CD4-positive, alpha-beta T cell treated with Interleukin-2 at 100 ng/mL for 4 hours (primary cell): ENCODE measurements at places on chromosomes 12 and 14.
A peak's percentile ranks its signal among the peaks of the same experiment; 100 is the strongest.

GRCh38 chr14:96567289-96567899 lies 65.2 kb downstream of the PAPOLA start:
- DNase-seq: peak; percentile 31

DNA sequence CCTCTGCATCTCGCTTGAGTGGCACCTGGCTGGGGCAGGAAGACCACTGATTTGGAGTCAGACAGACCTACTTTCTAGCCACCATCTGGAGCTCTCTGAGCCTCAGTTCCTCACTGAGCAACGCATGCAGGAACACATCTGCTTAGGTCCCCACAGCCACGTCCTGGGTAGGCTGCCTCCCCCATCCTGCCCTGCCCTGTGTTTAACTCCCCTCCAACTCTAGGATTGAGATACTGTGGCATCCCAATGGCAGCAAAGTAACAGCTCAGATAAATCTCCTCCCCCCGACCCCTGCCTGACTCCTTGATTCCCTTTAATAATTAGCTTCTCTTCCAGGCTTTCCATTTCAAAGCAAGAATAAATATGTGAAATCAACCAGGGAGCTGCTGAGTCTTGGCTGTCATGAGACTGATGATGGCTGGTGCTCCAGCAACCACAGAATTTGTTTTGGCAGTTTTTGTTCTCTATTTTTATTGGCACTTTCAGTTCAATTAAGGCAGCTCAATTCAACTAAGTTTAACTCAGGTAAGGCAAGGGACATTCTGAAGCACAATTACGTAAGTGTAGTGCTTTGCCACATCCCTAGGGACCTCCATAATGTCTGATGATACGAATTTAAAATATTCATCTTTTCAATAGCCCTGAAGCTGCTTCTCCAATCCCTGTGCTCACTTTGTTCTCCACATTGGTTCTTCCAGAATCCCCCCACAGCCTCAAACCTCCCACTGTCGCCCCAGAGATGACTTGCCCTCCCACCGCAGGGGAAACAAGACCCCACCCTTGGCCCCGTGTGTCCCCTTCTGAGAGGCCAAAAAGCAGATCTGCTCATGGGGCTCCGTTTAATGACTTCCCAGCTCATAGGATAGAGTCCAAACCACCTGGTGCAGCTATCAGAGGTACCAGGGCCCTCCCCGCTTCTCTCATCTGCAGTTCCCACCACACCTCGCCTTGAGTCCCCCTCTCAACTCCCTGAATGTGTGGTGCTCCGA lies 58.2 kb downstream of the ESR2 start:
- no peak for DNase-seq

DNA sequence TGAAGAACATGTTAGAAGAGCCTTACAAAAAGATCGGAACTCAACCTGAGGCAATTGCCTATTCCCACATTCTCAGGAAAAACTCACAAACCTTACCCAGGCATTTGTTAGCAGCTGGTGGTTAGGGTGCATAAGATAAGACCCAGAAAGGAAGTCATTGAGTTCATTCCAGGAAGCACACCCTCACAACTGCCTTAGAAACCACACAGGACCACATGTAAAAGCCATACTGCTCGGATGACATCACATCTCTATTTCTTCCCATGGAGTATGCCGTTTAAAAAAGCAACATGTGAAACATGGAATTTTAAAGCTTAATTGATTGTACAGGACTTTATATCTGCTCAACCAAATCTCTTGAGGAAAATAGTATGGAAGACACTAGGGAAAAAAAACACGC lies 411.2 kb downstream of the DAD1 start:
- peak; percentile 5 for DNase-seq

- no peak for DNase-seq
These were observed 196.3 kb downstream of the EPS8 start for GRCh38 chr12:15592934-15593333.

DNA sequence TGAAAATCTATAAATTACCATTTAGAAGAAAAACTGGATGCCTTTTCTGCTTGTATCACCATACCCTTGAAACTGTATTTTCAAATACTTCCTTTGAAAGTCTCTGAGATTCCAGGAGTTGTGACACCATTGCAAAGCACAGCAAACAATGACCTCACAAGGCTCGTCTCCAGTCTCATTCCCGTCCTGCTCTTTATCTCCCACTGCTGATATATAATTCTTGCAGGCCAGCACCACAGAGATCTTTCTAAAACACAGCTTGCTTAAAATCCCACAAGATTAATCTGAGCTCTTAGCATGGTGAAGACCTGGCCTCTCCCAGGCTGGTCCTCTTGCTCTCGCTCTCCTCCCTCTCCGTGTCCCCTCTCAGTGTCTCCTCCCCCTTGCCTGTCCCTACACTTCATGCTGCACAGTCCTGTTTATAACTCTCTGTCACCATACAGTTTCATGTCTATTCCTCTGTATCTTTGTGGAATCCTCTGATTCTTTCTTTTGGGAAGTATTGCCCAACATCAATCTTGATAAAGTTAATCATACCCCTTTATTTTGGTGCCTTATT lies 51.8 kb downstream of the ZFYVE21 start:
- no peak for DNase-seq

- no peak for DNase-seq
These were observed 56.4 kb downstream of the PRKCH start for GRCh38 chr14:61377749-61378148.

DNA sequence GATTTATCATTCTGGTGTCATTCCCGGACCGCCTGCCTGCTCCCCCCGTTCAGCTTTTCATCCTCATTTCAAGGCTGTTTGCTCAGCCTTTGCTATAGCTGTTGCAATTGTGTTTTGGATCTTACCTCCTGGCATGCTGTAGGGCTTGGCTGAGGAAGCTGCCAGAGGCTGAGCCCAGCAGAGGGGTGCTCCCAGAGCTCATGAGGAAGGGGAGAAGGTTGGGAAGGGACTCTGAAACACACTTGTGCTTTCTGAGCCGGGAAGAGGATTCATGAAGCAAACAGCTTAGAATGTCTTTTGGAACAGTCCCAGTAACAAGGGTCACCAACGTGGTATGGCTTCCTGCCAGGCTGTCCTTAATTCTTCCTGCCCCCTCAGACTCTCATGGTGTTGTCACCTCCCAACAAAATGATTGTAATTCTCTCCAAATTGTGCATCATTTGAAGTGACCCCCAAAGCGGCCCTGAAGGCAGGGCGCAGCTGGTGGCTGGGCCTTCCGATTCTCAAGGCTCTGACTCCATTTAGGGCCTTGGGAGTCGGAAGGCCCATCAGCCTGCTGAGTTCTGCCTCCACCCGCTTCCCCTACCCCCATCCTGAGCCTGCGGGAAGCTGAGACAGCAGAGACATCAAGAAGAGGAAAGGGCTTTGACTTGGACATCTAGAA lies 111.9 kb upstream of the ARHGAP5 start:
- no peak for DNase-seq

GRCh38 chr14:74509587-74510222 lies 16.1 kb downstream of the ISCA2 start:
- no peak for DNase-seq

DNA sequence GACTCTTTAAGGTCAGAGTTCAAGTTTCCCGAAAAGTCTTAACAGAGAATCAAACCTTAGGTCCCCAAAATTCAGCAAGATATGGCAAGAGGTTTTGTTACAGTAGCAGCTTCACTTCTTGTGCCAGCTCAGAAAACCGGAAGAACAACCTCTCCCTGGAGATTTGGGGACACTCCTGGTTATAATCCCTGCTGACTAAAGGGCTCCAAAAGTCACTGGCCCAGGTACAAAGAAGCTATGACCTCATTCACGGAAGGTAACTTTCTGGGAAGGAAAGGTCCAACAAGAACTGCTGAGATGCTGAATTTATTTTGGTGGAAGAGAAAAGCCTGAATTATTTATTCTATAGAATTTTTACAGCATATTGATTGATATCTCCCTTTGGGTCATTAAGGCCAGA lies 55.6 kb upstream of the DIO2 start:
- no peak for DNase-seq

DNA sequence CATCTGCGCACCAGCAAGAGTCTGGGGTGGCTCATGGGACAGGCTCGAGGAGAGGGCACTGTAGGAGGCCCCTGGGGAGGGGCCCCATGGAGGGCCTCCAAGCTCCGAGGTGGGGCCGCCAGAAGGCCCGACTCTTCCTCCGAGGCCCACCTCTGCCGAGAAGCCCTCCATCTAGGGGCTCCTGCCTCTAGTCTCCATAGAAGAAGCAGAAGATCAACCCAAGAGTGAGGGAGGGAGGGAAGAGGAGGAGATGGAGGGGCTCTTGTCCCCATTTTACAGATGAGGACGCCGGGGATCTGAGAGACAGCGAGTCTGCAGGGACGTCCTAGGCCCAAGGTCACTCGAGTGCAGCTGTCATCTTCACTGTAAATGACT lies 41.2 kb downstream of the DIO3 start:
- no peak for DNase-seq

GRCh38 chr14:63478437-63478852 lies 64.7 kb downstream of the PPP2R5E start:
- DNase-seq: peak; percentile 6

- DNase-seq: no peak
These were observed 88.2 kb upstream of the PAWR start for GRCh38 chr12:79778802-79779448.

DNA sequence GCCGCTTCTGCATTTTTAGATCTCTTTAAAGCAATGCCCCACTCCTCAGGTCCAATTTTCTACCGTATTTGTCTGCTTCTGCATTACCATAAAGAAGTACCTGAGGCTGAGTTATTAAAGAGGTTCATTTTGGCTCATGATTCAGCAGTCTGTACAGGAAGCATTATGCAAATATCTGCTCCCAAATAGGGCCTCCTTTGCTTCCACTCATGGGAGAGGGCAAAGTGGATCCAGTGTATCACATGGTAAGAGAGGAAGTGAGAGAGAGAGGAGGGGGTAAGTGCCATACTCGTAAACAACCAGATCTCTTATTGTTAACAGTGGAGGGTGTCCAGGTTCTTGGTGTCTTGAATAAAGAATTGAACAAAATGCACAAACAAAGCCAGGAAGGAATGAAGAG lies 316.1 kb upstream of the SEL1L start:
- no peak for DNase-seq

- DNase-seq: no peak
These were observed 18.8 kb downstream of the KNTC1 start for GRCh38 chr12:122545855-122546254.

- no peak for DNase-seq
These were observed 222.6 kb upstream of the SYT1 start for GRCh38 chr12:78641837-78642423.

- DNase-seq: no peak
These were observed 114.3 kb upstream of the RPH3A start for GRCh38 chr12:112677050-112677765.

GRCh38 chr12:29283969-29284700 lies 96.8 kb downstream of the ERGIC2 start:
- DNase-seq: no peak

DNA sequence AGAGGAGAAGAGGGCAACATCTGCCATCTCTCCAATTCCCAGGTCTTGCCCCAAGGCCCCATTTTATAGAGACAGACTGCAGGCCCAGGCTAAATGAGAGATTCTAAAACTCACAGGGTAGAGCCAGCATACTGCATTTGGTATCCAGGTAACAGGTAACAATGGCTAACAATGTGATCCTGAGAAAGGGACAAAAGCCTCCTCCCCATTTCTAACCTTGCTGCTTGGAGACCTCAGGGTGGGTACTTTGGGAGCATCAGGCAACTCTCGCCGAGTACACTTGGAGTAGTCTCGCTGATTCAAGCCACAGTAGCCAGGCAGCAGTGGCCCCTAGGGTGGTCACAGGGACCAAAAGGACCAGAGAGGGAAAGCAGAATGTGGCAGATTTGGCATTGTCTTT lies 162.6 kb upstream of the PLEKHA5 start:
- no peak for DNase-seq

DNA sequence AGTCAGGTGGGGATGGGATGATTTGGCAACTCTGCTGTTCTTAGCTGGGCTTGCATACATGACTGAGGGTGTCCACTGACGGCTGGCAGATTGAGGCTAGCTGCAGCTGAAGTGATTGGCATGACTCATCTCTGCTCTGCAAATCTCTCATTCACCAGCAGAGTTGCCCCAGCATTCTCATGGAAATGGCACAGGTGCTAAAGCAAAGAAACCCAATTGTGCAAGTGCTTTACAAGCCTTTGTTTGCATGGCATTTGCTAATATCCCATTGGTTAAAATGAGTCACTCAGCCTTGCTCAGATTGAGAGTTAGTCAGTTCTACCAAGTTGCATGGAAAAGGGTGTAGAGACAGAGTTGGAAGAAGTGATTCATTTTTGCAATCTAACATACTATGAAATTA lies 389.7 kb upstream of the FAR2 start:
- no peak for DNase-seq
